ENCODE measurements at places on chromosomes 1 and 21.

DNA sequence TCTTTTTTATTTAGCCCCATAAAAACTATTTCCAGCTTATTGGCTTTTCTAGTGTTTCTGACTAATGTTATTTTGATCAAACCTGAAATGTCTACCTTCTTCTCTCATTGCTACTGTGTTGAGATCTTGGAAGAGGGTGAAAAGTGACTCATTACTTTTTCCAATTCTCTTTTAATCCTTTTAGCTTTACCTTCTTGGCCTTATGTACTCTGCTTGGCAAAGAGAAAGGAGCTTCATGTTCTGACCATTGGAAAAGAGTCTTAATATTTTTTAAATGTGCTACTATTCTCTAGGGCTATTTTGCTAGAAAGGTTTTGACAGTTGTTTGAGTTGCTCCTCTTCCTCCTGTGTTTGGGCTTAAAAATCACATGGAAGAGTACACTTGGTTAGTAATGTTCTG is 97.8 kb upstream of the CHODL start:
- DNase-seq, result no peak

DNA sequence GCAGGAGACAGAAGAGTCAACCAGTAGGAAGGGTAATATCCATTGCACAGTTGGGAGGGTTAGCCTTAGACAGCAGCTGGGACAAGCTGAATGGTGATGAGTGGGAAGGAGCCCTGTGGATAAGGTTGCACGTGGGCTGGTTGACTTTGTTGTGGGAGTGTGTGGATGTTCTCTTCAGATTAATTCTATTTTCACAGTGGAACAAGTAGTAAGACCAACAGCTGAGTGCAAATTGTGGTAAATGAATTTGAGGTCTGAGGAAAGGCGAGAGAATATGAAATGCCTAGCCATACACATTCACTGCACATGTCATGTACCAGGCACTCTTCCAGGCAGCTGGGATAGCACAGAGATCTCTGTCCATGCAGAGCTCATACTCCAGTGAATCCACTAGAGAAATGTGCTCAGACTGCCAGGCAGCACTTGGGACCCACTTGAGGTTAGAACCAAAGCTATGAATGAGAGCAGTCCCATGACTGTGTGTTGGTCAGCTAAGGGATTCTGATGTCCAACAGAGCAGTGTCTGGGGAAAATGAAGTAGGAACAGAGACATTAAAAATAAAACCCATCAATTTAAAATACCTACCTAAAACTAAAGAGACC is 25.2 kb upstream of the VTCN1 start:
- no peak for DNase-seq

GRCh38 chr21:42056996-42057689 is 14.0 kb upstream of the UMODL1 start:
- DNase-seq, result peak; percentile 91

DNA sequence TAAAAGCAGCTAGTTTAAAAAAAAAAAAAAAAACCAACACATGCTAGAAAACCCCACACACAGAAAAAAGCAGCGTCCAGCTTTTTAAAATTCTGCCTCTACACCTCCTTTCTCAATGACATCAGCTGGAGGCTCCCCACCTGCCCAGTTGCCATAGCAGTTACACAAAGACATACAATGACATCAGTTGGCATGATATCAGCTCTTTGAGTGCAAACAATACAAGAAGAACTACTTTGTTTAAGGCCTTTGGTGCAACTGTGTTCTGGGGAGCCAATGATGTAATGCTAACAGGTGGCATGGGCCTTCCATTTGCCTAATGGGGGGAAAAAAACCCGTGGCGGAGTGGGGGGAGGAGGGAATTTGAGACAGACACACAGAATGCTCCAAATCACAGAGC is 32.9 kb downstream of the DUSP10 start:
- DNase-seq, result no peak

- peak; percentile 96 for DNase-seq
These were observed 12.4 kb downstream of the LMNA start for GRCh38 chr1:156126630-156127534.

DNA sequence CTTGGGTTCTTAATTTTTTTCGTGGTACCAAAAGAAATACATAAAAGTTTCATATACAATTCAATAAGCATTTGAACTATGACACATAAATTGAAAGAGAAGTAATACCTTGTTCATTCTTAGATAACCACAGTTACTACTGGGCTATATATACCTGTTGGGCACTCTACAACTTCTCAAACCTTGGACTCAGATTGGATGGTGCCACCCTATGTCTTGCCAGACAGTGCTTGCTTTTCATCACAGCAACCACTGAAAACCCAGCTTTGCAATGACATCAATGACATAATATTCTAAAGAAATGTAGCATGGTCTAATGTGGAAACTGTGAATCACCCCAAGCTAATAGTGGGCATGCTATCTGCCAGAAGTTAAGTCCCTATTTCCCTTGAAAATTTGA is 62.8 kb upstream of the DPH5 start:
- no peak for DNase-seq

GRCh38 chr1:17218939-17219338 is 14.0 kb downstream of the PADI1 start:
- no peak for DNase-seq

DNA sequence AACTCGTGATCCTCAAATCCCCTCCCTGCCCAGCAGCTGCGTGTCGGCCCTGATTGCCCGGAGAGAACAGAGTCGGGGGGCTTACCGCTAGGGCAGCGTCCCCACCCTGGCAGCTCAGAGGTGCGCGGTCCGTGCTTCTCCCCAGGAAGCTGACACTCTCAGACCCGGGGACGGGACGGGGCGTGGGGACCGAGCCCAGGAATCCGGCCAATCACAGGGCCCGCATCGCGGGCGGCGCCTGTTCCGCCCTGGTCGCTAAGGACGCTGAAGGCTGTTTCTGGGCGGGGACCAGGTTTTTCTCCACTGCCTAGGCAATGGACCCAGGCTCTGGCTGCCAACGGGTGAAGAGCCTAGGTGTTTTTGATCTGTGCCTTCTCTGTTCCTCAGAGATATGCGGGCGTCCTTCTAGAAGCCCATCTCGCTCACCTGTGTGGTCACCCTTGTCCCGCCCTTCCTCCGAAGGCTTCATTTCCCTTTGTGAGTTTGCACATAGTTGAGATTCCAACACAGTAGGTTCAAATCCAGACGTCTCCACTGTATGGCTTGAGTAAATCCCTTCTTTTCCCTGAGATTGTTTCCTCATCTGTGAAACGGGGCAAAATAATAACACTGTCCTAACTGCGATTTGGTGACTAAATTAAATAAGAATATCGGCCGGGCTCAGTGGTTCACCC is at the start of gene C1orf87:
Gene C1orf87, minus strand, starts transcription at position 166 of the 674 bp plus-strand sequence. CDS start 1,127 bp downstream, outside the sequence.
- no peak for DNase-seq

DNA sequence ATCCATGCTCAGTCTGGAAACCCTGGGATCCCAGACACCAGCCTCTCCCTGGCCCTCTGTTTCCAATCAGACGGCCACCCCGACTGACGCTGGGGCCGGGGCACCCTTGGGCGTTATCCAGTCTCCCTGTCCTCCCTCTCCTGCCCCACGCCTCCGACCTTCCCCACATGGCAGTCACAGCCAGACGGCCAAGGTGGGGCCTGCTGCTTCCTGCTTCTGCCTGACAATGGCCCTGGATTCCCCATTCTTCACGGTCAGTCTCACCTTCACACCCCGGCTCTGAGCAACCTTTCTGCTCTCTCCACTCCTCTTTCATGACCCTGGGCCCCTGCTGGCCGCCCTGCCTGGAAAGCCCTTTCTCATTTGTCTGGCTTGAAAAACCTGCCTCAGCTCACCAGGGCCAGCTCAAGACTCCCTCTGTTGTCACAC is 6.6 kb downstream of the GNG4 start:
- no peak for DNase-seq

GRCh38 chr1:35220976-35221375 is 28.0 kb upstream of the SFPQ start:
- peak; percentile 8 for DNase-seq

- no peak for DNase-seq
These were observed 20.5 kb upstream of the FRRS1 start for GRCh38 chr1:99786751-99787501.

- peak; percentile 98 for DNase-seq
These were observed 21.3 kb upstream of the C1orf105 start for GRCh38 chr1:172398970-172399755.

- no peak for DNase-seq
These were observed 154.8 kb downstream of the BACH1 start for GRCh38 chr21:29453511-29453910.

DNA sequence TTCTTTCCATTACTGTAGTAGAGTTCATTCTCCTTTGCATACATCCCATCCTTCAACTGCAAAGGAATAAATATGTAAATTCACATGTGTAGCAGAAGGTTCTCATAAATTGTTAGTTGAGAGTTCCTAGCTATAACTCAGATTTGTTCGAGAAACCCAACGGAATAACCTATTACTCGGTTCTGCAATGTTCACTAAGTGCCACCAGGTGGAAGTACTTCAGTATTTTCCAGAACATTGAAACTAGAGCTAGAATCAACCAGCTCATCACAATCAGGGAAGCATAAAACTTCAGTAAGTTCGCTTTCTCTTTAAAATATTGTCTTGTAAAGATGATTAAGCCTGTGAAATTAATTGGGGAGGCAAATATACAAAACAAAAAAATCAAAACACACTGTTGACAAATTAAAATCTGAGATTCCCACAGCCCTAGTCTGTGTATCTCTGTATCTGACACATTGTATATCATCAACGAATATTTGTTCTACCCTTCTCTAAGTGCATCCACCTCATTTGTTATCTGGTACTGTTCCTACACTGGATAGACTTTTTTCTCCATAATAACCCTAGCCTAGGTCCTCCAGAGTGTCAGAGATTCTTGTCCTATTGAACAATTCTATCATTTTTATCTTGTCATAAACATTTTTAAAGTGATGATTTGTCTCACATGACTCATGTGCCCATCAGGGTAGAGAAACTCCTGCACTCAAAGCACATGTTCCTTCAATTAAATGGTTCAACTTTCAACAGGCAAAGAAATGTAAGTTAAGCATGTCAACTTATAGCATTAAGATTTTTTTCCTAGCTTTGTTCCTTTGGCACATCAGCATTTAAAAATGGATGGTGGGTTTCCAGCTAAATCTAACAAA is 31.9 kb downstream of the MROH9 start:
- peak; percentile 57 for DNase-seq

DNA sequence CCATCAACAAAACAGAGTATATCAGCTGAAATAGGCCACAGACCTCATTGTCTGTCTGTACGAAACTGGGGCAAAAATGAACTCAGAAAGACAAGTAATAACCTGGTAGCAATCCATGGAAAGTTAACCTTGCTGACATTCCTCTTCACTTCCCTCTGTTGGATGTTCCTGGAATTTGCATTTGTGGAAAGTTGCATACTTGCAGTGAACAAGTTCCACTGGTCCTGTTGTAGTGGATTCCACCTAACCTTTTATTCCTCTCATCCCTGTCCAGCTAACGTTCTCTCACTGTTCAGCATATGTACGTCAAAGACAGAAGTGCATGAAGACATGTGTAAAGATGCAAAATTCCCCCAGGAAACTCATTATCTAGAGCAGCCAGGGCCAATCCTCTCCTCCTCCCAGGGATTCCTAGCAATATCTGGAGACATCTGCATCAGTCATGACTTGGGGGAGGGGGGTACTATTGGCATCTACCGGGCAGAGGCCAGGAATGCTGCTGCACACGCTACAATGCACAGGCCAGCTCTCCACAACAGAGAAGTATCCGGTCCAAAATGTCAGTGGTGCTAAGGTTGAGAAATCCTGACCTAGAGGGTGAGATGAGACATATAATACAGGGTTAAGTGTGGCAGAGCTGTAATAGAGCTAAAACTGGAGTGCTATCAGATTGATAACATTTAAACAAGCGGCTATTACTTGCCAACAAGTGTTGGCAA is 8.2 kb downstream of the LPAR3 start:
- peak; percentile 18 for DNase-seq

DNA sequence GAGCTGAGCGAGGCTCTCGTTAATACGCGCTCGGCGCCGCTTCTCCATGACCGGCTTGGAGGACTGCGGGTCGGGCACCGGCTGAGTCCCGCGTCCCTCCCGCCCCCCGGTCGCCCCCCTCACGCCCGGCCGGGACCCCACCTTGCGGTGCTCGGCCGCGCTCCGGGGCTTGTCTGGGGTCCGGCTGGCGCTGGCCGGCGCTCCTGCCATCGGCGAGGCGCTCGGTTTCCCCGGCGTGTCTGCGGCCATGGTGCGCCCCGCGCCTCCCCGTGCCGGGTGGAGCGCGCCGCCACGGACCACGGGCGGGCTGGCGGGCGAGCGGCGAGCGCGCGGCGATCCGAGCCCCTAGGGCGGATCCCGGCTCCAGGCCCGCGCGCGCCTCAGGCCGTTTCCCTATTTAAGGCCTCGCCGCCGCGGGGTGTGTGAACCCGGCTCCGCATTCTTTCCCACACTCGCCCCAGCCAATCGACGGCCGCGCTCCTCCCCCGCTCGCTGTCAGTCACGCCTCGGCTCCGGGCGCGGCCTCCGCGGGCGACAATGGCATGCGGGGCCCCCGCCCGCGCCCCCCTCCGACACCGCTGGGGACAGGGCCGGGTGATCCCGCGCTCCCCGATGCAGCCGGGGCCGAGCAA is at the start of gene HES4:
Gene HES4, minus strand, starts transcription at position 373 of the 632 bp plus-strand sequence. Its CDS starts 124 bp downstream, at position 249.
- peak; percentile 96 for DNase-seq

DNA sequence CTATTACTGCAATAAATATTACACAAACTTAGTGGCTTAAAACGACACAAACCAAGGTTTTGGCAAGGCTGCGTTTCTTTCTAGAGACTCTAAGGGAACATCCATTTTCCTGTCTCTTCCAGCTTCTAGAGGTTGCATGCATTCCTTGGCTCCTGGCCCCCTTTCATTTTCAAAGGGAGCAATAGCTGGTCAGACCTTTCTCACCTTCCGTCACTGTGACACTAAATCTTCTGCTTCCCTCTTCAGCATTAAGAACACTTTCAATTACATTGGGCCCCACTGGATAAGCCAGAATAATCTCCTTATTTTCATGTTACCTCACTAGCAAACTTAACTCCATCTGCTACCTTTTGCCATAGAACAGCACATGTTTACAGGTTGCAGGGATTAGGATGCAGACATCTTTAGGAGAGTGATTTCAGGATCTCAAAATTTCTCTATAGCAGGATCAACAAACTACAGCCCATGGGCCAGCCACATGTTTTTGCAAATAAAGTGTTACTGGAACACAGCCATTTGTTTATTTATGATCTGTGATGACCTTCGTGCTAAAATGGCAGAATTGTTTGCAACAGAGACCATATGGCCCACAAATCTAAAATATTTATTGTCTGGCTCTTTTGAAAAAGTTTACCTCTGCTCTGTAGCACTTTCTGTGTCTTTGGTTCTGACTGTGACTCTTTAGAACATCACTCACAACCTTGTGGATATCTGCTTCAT is 221.5 kb upstream of the SGIP1 start:
- DNase-seq, result no peak

DNA sequence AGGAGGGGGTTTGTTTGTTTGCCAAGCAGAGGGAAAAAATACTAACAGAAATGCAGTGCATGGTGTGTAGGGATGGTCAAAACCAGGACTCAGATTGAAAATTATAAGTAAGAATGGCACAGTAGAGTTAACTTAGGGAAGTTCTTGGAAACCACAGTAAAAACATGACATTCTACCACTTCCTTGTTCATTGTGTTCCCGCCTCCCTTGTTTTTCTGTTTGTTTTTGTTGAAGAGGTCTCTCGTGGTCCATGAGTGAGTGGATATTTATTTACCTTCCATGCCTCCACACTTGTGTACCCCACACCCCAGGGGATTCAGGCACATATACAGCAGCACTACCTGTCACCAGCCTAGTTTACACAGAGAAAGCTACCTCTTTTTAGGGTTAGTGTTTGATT is 69.6 kb downstream of the OLFML2B start:
- no peak for DNase-seq

- DNase-seq, result no peak
These were observed 149.5 kb upstream of the ADGRL4 start for GRCh38 chr1:79155991-79156390.

GRCh38 chr1:2248127-2248826 is 20.2 kb downstream of the SKI start:
- DNase-seq, result no peak

All from fibroblast of skin of back (primary cell).